ENCODE measurements at places on chromosomes 2 and 18. TPM values are rescaled to one million over a fixed set of nuclear protein-coding genes. Genes with fewer than 3 reads are reported as not detected.
A peak's percentile ranks its signal among the peaks of the same experiment; 100 is the strongest.

LHCGR gene
- total RNA-seq: not detected

AMMECR1L gene
- total RNA-seq: 7.9 TPM

GALR1 gene
- not detected for total RNA-seq

NAGK gene
- total RNA-seq: 124 TPM

DSG4 gene
- not detected for total RNA-seq

IL36A gene
- not detected for total RNA-seq

ASAP2 gene
- 66.1 TPM for total RNA-seq

STARD6 gene
- total RNA-seq: not detected

OTOF gene
- total RNA-seq: 0.06 TPM

WNT10A gene
- 0.06 TPM for total RNA-seq

TMEM178A gene
- 0.06 TPM for total RNA-seq

GALNT3 gene
- total RNA-seq: 1.5 TPM

DNA sequence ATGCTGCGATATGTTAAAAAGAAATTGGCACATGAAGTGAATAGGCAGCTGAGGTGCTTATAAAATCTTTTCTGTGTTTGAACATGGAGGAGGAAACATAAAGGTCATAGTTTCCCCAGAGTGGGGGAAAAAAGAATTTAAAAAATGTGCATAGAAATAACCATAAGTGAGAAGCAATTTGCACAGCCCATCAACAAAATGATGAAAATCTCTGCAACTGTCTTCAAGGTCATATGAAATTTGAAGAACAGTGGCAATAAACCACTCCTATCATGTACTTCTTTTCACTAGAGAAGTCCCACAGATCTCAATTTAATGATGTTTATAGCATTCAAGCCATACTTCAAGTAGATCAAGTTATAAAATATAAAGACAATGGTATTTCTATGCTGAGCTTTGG, 46.7 kb upstream of the ZNF804A start:
- no peak for DNase-seq

- peak; percentile 10 for DNase-seq
Measured at GRCh38 chr2:151028691-151029176, 232.9 kb downstream of the RBM43 start.

DNA sequence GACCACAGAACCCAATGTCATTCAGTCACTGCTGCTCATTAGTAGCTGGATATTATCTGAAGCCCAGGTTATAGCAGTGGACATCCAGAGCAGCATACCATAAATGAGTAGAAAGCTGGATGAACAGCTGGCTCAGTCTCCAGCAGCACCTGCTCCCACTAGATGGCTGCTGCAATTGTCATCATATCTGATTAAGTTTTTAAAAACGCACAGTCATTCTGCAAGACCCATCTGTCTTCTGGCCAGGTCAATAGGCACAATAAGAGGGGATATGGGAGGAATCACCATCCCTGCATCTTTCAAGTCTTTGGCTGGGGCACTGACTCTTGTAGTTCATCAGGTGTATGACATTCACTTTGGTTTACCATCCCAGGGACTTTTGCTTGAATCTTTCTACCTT, 55.1 kb upstream of the XDH start:
- no peak for DNase-seq

GRCh38 chr2:59677158-59677557, 876.3 kb downstream of the BCL11A start:
- no peak for DNase-seq

DNA sequence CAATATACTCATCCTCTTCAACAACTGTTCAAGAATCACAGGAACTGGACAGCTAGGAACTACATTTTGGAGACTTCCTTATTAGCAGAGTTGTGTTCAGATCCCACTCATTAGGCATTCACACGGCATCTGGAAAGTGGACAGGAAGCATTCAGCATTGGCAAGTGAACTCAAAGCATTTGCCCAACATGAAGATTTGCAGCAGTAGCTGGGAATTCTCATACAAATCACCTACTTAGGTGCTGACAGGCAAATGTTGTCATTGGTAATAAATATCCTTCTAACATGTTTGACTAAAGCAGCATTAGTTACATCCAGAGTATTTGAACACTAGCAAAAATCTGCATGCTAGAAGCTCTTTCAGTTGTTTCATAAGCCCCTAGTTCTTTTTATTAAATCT, 350.8 kb downstream of the PTH2R start:
- no peak for DNase-seq

GRCh38 chr2:2719781-2720180, 388.7 kb upstream of the MYT1L start:
- no peak for DNase-seq

DNA sequence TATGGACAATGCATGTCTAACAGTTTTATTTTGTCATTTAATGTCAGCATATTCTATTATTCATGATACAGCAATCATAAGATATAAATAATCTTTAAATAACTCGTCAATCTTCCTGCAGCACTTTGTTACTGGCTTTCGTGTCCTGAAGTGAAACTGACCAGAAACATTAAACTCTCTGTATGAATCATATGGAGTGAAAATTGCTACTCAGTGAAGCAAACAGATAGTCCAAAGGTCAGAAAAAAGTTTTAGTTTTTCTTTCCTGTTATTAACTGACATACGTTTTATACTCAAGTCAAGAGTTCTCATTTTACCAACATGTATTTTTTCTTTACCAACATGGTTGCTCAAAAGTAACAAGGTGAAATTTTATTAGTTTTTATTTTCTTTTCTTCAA, 106.8 kb upstream of the GALNT5 start:
- DNase-seq: peak; percentile 52

DNA sequence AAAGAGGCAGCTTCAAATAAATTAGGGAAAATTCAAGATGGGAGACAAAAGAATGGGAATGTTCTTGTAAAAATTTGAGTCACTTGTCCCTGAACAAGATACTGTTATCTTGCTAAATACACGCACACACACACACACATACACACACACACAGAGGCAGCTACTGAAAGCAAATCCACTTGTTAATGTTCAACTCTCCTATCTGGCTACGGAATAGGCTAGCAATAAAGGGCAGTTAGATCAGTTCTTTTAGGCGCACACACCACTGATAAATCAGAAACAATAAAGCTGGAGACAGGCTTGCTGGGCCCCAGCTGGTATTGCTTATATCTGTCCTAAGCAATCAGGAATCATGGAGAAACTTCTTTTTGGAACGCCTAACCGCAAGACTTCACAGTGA, 461.6 kb downstream of the BCL11A start:
- DNase-seq: no peak

GRCh38 chr2:10760794-10761504, 39.5 kb downstream of the ATP6V1C2 start:
- no peak for DNase-seq

DNA sequence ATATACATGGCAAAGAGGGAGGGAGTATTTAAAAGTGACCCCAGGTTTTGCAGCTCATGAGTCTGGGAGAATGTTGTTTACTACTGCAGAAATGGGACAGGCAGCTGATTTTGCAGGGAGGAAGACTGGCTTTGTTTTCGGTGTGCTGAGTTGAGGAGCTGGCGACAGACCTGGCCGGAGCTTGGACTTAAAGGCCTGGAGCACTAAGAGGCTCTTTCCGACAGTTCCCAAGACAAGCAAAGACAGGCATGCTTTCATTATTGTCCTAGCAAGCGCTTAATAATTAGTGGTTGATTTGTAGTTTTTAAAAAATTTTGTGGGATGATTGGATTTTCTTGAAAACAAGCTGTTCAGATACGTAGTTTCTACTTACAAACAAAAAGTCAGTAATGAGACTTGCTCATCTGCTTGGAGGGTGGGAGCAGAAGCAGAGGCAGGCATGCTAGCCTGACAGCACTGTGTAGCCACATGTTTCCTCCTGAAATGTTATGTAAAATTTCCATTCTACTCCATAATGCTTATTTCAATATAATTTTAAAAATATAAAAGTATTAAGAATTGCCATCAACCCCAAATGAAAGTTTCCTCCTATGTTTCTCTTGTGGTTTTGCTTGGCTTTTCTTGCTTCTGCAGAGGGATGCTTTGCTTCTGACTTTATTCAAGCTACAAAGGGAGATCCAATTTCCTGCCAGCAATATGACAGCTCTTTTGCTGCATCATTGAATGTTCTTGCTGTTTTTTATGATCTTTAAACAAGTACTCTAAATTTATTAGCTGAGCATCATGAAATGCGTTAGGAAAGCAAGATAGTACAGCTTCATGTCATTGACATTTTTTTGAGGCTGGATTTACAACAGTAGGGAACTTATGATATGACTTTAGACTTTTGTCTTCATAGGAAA, 75.8 kb downstream of the PHLPP1 start:
- DNase-seq: peak; percentile 43

DNA sequence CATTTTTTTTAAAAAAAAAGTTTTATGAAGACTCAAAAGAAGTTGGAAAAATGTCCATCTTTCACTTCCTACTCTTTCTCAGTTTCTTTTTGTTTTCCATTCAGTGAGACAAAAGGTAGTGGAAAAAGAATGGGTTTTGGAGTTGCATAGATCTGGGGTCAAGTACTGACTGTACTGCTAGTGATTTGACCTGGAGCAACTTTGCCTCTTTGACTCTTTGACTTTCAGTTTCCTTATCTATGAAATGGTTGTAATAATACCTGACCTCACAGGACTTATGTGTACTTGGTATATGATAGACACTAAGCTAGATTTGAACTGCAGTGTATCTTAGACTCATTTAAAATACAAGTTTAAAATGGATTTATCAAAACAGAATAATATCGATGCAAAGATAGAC, 3.5 kb upstream of the KCNE4 start:
- no peak for DNase-seq

GRCh38 chr2:170680172-170680941, 34.8 kb upstream of the SP5 start:
- DNase-seq: no peak

- peak; percentile 56 for DNase-seq
Measured at GRCh38 chr2:187424146-187424545, 23.9 kb downstream of the CALCRL start.

GRCh38 chr2:37621199-37621598, 50.2 kb downstream of the CDC42EP3 start:
- no peak for DNase-seq

DNA sequence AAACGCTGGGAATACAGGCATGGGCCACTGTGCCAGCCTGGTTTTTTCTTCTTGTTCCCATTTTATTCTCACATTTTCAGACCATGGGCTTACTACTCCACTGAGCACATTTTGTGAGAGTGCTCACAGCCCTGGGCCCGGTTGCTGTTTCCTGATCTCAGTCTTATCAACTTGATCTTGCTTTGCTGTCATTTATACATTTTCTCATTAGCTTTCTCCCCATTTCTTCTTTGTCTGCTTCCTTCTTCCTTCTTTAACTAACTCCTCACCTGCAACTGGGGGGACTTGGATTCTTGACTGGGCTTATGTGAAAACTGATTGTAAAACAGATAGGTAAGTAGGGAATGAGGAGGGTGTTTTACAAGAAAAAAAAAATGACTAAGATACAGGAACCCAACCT, 117.3 kb downstream of the PLB1 start:
- no peak for DNase-seq

- no peak for DNase-seq
Measured at GRCh38 chr18:33404244-33404873, 36.2 kb downstream of the CCDC178 start.

DNA sequence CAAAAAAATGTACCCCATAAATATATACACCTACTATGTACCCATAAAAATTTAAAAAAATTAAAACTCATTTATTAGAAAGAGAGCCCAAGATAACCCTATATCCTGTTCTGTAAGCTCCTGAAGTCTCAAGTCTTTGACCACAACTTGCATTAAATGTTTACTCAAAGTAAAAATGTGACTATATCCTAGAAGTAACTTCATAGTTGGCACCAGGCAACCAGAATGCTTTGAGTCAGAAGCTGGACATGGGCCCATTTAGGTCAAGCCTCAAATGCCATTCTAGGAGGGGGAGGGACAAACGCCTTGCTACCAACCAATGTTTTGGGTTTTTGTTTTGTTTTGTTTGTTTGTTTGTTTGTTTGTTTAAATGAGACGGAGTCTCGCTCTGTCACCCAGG, 9.3 kb upstream of the TBC1D8 start:
- DNase-seq: peak; percentile 76

DNA sequence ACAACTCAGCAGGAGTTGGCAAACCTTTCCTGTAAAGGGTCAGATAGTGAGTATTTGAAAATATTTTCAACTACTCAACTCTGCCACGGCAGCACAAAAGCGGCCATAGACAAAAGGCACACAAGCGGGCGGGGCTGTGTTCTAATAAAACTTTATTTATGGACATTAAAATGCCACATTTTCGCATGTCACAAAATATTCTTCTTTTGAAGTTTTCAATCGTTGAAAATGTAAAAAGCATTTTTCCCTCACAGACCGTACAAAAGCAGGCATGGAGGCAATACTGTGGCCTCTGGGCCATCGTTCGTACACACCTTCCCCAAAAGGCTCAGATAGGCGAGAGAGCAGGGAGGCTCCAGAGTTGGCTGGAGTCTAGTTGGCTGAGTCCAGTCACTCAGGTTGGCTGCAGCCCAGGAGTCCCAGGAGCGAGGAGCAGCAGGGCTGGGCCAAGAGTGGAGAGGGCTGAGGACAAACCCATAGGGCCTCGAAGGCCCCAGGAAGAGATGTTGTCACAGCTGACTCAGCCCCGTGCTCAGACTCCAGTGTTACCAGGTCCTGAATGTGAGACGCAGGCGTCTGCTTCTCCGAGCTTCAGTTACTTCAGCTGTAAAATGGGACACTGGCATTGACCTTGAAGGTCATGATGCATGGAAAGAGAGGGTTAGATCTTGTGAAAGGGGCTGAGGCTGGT, 42.5 kb downstream of the SDC1 start:
- DNase-seq: peak; percentile 13

GRCh38 chr2:241769819-241770184, 6.8 kb upstream of the GAL3ST2 start:
- DNase-seq: no peak

DNA sequence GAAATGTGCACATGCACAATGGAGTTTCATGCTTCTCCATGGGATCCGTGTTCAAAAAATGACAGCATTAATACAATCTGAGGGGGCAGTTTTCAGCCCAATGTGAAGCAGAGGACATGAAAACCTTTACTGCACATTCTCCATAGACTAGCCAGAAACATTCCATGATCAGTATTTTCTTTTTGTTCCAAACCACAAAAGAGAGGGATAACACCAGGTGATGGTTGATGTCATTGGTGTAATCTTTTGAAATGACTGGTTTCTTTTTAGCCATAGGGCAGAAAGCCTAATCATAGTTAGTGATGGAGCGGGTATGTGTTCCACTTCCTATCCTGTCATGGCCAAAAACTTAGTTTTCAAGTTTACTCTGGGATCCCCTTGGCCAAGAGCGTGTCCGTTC, 1.8 kb upstream of the KYNU start:
- DNase-seq: peak; percentile 45

GRCh38 chr18:45588376-45589355, 26.6 kb upstream of the SLC14A2 start:
- DNase-seq: peak; percentile 19

DNA sequence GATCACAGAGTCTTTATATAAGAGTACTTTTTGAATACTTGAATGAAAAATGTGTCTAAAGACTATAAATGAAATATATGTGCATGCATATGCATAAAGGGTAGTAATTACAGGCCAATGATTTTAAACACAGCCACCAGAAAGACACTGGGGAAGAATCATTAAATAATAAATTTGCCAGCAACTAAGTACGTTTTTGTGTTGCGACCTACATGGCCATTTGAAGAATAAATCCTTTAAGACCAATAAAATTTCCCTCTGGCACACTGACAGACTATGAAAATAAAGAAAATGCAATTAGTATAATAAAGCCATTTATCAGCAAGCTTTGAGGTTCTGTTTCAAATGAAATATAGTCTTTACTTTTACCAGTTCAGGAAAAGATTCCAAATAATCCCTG, 1413.3 kb downstream of the LRP1B start:
- DNase-seq: no peak

GRCh38 chr18:56309104-56309503, 329.3 kb downstream of the TXNL1 start:
- DNase-seq: no peak

GRCh38 chr2:28618221-28619141, 122.6 kb downstream of the PLB1 start:
- DNase-seq: no peak

Measured in LHCN-M2 (cell line).